ENCODE measurements at places on chromosomes 16 and 17.

GRCh38 chr17:78384479-78385175 is 6.2 kb downstream of the PGS1 start:
- DNase-seq = no peak

- no peak for DNase-seq
Measured at GRCh38 chr16:75570396-75571065, 4.4 kb downstream of the GABARAPL2 start.

DNA sequence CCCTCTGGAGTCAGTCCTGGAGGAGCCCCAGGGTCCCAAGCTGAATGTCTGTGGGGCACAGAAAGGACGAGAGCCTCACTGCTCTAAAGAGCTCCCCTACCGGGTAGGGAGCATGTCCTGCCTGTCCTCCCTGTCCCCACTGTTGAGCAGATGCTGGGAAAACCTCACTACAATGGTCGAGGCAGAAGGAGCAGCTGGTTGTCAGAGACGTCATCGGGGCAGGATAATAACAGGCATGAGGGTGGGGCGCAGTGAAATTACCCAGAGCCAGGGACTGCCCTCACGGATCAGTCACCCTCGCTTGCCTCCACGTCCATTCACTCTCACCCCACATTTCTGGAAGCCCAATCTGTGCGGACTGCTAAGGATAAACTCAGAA is 538 bp downstream of the TM4SF5 start:
- no peak for DNase-seq

DNA sequence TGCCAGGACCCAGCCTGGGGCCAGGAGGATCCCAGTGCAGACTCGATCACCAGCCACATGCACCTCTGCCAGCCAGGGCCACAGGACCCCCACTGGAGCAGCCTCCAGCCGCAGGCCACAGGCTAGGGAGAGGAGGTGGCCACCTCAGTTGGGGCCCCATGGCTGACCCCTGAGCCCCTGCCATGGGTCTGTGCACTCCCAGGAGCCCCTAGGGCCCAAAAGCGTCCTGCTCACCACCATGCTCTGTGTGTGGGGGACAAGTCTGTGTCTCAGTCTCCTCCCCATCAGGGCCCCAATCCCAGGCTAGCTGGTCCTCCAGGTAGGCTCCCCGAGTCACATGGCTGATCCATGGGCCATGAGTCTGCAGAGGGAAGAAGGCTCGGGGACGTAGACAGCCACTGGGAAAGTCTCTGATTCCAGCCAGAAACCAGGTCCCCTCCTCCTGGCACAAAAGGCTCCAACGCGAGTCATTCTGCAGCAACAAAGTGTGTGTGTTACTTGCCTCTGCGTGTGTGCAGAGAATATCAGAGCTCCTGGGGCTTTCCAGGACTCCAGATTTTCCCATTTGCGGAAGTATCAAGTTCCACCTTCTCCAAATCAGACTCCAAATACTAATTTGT is 6.1 kb upstream of the PRSS8 start:
- DNase-seq = no peak

DNA sequence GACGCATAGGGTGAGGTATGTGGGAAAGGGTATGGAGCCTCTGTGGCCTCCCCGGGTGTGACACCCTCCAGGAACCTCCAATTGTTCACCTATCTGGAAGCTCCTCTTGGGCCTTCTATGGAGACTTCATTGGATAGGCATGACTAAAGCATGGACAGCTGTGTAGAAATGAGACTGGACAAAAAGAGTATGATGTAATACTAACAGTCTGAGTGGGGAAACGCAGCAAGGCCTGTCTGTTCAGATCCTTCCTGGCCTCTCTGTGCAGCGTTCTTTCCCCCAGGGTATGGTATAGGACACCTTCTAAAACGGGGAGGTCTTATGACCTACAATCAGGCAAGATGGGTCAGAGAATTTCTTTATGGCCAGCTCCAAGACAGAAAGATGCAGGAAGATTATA is 30.7 kb upstream of the CCNF start:
- no peak for DNase-seq

DNA sequence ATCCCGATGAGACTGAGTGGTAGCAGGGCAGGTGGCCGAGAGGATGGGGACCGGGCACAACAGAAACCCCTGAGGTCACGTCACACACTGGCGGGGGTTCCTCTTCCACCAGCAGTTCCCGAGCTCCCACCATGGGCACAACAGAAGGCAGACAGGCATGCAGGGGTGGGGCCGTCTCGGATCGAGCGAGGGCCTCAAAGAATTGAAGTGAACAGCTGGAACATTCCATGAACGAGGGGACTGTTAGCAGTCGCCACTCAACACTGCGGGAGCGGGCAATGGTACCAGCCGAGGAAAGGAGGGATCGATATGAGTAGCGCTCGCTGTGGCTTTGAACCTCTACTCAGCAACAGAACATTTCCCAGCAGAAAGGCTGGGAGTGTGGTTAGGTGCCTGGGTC is 5.3 kb downstream of the CEP131 start:
- no peak for DNase-seq

GRCh38 chr17:78789149-78789662 is 7.1 kb upstream of the CYTH1 start:
- no peak for DNase-seq

DNA sequence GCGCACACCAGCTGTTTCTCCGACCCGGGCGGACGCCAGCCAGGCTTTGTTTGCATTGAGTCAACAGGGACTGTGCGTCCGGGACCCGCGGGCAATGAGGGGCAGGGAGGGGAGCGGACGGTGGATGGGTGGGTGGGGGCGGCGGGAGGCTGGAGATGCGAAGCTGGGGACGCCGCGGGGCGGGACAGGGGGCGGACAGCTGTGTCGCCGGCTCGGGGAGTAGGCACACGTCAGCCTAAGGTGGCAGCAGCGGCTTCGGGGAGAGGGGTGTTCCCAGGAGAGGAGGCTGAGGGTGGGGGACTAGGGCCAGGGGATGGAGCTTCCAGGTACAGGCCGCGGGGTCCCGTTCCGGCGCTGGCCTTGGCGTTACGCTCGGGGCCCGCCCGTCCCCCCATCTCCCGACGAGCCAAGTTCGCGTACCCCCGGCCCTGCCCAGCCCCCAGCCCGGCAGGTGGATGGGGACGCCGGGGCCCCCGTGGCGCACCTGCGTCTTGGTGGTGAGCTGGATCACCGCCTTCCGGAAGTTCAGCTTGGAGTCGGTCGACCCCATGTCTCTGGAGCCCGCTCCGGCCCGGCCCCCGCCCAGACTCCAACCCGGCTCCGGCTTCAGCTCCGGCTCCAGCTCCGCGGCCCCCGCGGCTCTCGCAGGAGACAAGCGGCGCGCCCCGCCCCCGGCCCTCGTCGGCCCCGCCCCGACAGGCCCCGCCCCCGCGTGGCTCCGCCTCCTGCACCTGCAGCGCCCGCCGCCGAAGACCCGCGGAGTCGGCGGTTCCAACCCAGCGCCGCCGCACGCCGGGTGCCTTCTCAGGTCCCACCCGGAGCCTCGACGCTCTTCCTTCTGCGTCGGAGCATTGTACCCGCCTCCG is at the start of gene HID1:
HID1 (minus strand) TSS at position 653 of the 866 bp plus-strand sequence; CDS start at position 550, 103 bp downstream.
- no peak for DNase-seq

GRCh38 chr17:72862276-72862999 is 230.1 kb downstream of the SLC39A11 start:
- DNase-seq = no peak

GRCh38 chr16:880471-881171 is 80.1 kb upstream of the GNG13 start:
- DNase-seq = no peak
